Cortex of kidney (tissue), 1 donor: ENCODE measurements at places on chromosomes 12 and 14.

DNA sequence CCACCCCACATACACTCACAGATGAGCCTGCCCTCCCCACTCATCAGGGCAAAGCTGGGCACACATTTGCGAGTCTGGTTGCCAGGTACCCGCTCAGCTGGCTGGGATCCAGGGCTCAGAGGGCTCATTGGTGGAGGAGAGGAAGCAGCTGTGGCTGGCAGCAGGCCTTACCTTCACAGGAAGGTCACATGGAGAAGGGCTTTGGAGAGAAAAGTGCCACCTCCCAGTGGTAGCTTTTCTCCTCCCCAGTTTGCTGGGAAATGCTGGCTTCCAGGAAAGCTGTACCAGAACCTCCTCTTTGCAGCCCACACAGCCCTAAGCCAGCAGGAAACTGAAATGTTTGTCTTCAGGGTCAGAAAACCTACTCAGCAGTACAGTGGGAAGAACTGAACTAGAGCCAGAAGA lies 55.6 kb downstream of the LGMN start:
- DNase-seq = no peak

DNA sequence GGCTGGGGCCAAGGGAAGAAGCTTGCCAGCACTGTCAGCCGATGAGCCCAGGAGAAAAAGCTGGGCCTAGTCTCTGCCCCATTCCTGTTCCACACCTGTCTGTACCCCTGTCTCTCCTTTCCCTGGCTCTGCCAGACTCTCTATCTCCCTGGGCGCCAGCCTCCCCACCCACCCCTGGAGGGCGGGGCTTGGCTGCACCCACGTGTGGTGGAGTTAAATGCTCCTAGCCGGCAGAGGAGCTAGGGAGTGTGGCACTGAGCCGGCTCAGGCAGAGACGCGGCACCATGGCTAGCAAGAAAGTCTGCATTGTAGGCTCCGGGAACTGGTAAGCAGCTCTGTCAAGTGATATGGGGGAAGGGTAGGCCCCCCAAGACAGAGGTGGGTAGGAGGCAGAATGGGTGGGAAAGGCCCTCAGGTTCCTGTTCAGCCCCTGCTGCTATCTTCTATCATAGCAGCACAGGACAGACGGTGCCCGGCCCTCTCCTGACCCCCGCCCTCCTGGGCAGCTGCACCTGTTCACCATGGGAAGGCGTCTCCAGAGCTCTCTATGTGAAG lies at the start of gene GPD1:
Gene GPD1, plus strand, starts transcription at position 242 of the 555 bp plus-strand sequence. Its CDS starts 43 bp downstream, at position 285.
- DNase-seq = peak; percentile 59

GRCh38 chr12:76398106-76398505 lies 49.9 kb upstream of the BBS10 start:
- no peak for DNase-seq

DNA sequence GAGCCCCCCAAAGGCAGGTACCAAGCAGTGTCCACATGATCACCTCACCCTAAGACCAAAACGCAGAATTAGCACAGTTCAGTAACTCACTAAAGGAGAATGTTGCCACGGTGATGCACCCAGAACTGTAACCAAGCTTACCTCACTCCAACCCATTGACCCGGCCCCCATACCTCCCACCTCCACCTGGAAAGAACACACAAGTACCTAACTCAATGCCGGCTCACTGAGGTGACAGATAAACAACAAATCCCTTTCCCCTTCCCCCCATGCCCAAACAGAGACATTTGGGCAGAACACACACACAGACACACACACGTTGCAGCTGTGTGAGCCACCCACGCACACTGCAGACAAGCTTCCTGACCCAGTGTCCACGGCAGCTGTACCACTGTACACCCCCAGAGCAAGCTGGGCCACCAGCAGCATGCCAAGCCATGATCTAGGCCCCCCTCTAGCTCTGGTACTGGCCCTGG lies 1.3 kb downstream of the RAPGEF3 start:
- DNase-seq = no peak

GRCh38 chr14:97117693-97118092 lies 320.5 kb downstream of the VRK1 start:
- no peak for DNase-seq

DNA sequence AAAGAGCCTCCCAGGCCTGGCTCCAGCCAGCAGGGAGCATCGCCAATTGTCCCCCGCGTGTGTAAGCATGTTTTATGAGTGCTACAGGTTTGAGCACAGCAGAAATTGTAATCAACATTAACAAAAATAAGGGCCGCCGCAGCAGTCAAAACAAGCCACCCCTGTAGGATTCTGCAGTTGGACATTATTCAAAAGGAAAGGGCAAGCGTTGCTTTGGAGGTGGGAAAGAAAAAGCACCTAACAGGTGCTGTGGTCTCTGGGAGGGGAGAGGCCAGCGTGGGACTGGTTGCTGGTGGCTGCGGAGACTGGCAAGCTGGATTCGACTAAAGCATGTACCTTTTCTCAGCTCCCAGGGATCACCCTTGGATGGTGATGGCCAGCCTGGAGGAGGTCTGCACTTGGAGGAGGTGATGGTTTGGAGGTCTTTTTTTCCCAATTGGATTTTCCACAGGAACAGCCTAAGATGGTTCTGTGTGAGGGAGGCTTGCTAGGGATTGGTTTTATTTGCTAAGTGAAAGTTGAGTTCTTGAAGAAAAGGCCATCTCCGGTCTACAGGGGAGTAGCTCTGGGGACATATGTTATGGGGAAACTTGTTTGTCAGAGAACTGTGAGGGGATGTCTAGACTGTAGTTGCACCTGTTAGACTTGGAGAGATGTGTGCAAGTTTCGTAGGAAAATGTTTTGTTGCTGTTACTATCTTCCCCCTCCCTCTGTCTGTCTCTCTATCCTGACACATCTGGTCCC lies 2.0 kb downstream of the DYRK2 start:
- DNase-seq = no peak

DNA sequence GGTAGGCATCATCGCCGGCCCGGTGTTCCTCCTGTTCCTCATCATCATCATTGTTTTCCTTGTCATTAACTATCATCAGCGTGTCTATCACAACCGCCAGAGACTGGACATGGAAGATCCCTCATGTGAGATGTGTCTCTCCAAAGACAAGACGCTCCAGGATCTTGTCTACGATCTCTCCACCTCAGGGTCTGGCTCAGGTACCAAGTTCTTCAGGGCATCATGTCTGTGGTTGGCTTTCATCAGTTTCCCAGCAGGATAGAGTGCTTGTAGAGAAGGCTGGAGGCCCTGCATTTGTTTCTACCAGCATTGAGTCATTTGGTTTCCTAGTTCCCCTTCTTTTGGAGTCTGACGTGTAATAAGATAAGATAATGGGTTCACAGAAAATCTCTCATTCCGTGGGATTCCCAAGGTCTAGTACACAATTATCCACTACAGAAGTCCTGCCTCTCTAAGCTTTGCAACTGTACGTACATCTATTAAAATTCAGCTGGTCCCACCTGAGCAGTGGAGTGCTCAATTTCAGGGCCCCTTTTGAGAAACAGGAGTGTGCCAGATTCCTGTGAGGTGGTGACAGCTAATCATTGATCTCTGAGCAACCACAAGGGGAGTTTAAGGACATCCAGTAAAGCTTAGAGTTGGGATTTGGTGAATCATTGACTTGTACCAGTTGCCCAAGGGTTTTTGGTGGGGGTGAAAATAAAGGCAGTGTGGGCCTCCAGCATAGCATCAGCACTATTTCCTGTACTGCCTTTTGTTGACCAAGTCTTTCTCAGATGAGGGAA lies 25.1 kb downstream of the ACVR1B start:
- DNase-seq = no peak

DNA sequence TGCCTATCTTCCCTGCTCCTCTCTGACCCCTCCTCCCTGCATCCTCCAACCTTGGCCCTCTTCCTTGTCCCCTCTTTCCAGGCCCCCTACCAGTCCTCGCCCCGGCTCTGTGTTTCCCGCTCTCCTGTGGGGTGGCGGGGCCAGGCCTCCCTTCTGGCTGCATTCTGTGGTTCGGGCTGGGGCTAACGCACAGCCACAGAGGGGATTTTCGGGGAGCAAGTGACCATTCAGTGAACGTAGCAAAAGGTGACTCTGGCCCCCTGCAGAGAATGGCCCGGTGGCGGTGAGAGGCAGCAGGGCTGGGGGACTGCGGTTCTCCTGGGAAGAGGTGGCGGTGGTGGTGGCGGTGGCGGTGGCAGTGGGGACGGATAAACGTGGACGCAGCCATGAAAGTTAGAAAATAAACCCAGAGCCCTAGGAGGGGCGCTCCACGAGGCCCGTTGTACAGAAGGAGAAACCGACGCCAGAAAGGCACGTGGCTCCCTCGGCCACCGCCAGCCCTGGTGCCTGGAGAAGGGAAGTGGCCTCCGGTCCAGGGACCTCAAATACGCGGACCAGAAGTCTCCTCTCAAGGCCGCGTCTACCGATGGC lies 269.6 kb downstream of the ADGRD1 start:
- no peak for DNase-seq

- DNase-seq = no peak
Observed at GRCh38 chr14:71652368-71652767, 279.9 kb upstream of the RGS6 start.

GRCh38 chr12:115584156-115584555 lies 693.3 kb downstream of the MED13L start:
- DNase-seq = no peak

- no peak for DNase-seq
Observed at GRCh38 chr12:121124402-121125109, 8.1 kb upstream of the P2RX7 start.

DNA sequence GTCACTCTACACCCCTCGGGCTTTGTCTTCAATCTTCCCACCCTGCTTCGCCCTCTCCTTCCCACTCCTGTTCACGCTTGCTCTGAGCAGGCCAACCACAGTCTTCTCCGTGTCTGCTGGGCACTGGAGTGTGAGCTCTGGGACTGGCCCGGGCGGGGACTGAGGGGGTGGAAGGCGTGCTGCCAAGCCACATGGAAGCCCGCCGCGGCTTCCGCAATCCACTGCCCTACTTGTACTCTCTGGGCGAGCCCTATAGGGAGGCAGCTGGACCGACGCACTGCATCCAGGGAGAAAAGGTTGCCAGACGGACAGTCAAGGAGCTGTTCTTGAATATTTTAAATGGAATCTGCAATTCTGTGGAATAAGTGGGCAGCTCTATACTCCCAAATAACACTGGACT lies 24.8 kb downstream of the GOLGA3 start:
- DNase-seq = no peak

- no peak for DNase-seq
Observed at GRCh38 chr12:132491138-132491663, 1.2 kb downstream of the FBRSL1 start.

DNA sequence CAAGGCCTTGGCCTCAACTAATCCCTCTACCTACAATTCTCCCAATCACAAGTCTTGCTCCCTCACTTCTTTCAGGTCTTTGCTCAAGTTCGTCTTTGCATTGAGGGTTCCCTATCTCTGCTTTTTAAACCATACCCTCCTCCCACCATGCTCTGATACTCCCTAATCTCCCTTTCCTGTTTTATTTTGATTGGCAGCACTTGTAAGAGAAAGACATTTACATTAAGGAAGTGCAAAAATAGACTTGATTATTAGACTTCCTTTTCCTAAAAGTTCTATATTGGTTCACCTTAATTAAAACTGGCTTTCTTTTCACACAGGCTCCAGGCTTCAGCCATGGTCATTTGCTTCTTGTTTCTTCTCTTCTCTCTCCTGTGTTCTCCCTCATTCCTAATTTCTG lies 18.3 kb upstream of the WIF1 start:
- DNase-seq = no peak

DNA sequence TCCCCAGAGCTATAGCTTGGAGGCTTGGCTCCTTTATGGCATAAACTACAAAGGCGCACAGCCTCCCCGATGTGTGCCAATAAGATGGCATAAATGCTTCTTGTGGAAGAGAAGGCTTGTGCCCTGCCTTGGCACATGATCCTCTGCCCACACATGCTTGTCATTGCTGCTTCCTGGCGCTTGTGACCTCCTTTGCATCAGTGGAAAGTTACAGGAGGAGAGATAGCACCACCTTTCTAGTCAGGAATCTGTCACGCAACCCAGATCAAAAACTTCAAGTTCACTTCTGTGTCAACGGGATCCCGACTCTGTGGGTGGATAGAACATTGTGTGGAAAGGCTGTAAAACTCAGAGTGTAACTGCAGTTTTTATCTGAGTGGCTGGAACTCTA lies 183.8 kb upstream of the HIF1A start:
- no peak for DNase-seq

DNA sequence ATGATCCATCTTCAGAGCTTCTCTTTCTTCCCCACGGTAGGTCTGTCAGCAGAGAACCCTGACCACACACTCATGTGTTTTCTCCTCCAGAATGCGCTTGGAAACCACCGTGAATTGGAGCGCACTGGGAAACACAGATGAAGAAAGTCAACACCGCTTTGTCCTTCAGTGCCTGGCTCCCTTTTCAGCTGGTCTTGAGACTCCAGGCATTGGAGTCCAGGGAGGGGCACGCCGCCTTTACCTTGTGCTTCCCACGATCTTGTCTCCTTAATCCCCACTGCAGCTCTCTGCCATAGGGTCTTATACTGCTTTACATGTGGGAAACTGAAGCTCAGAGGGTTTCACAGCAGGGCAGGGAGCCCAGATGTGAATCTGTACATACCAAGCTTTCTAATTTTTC lies 1.1 kb downstream of the FAM90A1 start:
- no peak for DNase-seq

DNA sequence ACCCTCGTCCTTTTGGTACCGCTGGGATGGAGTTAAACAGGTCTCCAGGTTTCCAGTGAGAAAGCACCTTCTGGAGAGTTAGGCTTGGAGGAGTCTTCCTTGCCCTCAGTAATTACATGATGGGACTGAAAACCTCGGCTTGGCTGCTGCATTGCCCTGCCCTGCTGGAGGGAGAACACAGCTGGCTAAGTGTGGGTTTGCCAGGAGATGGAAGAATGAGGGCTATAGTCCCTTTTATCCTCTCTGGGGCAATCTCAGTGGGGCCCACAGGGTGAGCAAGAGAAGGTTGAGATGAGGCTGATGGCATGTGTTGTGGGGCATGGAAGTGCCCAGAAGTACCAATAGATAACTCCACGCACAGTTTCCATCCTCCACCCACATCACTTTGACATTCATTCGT lies 23.2 kb upstream of the MEG3 start:
- no peak for DNase-seq

- DNase-seq = no peak
Observed at GRCh38 chr12:53532524-53533445, 25.5 kb upstream of the NPFF start.

DNA sequence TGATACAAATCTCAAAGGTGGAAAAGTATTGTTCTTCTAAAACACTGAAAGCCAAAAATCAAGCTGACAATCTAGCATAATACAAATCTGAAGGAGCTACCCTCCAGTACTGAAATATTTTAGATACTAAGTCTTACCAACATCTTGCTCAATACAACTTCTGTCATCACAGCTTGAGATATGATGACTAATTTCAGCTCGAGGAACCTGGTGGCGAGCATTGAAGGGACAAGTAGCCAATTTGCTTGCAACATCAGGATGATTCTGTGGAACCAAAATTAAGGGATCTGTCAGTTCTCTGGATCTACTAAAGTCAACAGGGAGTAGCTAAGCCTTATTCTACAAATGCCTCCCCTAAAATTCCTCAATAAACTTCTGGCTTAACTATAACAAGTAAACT lies 10.4 kb downstream of the GTSF1 start:
- DNase-seq = no peak

DNA sequence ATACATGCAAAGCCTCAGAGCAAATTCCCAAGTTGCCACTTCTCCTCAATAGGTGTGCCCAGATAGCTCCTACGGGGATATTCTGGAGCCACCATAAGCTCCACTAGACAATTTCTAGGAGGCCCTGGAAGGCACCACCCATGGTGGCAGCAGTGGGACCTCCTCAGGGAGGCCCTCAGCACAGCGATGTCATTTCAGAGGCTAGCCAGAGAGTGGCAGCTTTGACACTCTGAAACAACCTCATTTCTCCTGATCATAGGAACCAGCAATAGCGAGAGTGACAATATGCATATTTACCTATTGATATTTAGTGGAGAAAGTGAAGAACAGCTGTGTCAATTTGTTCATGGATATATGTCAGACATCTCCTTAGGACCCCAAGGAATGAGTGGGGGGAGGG lies 612.3 kb downstream of the SOX5 start:
- DNase-seq = no peak
